ENCODE measurements at places on chromosomes 13 and 19.

GRCh38 chr19:5205381-5205780 is 135.2 kb downstream of the PTPRS start:
- no peak for DNase-seq

DNA sequence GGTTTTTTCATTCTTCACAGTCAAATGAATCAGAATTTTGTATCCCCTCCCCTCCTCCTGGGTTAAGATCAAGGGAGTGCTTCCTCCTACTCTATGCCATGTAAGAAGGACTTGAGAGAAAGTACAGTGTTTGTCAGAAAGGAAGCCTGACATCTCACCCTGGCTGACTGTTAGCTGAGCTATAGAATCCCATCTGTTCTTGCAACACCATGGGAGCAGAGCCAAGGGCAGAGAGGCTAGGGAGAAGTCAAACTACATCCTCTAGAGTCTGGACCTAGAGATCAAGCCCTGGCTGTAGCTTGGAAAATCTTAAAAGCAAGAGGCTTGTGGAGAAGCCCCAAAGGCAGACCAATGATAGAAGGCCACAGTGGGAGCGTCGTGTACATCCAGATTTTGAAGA is 145.9 kb downstream of the OLFM4 start:
- DNase-seq, result no peak

DNA sequence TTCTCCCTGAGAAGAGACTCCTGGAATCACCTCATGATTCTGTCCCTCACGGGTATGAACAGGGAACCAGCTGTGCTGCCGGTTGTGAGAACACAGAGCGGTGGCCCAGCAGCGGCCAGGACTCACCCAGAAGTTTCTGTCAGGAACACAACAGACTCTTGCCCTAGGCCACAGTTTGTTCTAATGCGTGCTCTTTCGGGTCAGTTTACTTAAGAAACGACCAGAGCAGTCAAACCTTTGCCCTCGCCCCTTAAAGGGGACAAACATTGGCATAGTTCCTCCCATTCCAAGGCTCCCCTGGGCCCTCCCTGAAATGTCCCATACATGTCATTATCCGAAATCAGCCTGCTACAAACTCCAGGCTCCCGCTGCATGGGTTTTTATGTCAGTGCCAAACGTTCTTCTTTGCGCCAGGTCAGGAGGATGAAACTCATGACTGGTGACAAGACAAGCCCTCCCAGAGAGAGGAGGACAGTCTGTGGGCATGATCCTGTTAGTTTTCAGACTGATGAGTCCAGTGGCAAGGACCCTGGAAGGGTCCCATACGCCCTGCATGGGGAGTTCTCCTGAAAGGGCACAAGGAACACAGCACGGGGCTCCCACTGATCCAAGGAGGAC is 18.3 kb downstream of the ZIC5 start:
- no peak for DNase-seq

- DNase-seq, result no peak
Observed at GRCh38 chr13:20940083-20940482, 37.5 kb upstream of the XPO4 start.

- no peak for DNase-seq
Observed at GRCh38 chr19:44066305-44066704, 5.7 kb upstream of the ZNF284 start.

DNA sequence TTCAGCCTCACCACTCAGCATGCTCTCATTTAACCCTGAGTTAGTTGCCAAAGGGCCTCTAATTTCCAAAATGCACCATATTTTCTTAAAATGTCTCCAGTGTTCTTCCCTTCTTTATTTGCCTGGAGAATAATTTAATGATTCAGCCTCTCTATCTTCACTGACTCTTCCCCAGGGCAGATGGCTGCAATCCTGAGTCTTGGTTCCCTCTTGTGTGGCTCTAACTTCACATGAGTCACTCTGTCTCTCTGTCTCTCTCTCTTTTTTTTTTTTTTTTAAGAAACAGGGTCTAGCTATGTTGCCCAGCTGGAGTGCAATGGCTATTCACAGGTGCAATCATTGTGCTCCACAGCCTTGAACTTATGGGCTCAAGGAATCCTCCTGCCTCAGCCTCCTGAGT is 251.4 kb downstream of the VWA8 start:
- no peak for DNase-seq

DNA sequence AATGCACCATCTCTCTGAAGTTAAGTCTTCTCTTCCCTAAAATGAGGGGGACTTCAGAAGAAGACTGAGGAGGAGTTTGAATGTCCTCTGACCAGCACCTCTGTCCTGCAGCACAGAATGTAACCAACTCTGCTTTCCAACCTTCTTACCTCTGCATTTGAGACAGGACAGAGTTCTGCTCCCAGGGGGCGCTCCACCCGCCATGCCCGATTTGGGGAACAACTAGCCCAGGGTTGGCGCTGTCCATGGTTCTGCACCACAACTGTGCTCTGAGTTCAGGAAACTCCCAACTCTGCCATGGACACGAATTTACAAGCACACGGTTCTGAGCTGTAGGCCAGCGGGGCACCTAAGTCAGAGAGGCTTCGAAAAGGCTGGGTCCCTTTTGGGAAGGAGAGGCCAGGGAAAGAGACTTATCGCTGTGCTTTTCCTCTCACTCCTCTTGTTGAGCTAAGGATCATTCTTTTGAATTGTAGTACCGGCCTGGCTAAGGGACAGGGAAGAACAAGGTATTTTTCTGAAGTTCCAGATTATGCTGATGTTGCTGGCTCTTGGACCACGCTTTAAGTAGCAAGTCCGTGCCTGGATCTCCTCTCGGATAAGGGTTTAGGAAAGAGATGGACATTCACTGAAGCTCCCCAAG is 22.2 kb downstream of the SIGLEC5 start:
- no peak for DNase-seq

- DNase-seq, result no peak
Observed at GRCh38 chr19:31424861-31425620, 75.8 kb upstream of the TSHZ3 start.

DNA sequence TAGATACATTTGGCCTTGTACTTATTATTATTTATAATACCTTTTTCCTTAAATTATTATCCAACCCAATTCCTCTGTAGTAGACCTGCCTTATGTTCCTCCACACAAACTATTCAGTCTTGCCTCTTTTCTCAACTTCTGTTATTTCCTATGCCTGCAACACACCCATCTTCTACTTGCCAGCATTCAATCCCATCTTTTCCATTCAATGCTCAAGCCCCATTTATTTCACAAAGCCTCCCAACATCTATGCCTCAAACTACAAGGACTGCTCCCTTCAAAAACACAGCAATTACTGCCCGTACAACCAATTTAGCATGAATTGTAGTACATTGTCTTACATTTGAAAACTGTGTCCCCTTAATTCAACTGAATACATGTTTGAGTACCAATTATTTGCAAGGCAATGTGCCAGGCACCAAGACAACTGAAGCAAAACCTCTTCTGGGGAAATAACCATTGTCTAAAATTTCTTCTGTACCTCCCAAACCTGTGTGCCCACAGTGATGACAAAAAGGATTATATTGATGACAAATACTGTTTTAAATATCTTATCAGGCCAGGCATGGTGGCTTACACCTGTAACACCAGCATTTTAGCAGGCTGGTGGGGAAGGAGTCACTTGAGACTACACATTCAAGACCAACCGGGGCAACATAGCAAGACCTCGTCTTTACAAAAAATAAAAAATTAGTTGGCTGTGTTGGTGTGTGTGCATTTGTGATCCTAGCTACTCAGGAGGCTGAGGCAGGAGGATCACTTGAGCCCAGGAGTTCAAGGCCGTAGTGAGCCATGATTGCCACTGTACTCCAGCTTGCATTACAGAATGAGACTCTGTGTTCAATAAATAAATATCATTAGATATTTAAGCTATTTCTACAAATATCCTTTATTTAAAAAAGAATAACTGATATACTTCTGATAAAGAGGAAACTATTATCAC is 35.1 kb downstream of the ELF1 start:
- no peak for DNase-seq

- DNase-seq, result no peak
Observed at GRCh38 chr13:45779901-45780300, 71.7 kb downstream of the SIAH3 start.

GRCh38 chr13:59603646-59604045 is 560.1 kb downstream of the DIAPH3 start:
- no peak for DNase-seq

GRCh38 chr19:17266589-17266974 is 661 bp upstream of the BABAM1 start:
- no peak for DNase-seq

GRCh38 chr13:58884353-58885209 is 1253.0 kb downstream of the PCDH17 start:
- no peak for DNase-seq

- DNase-seq, result no peak
Observed at GRCh38 chr13:26457212-26457611, 100.3 kb upstream of the WASF3 start.
